NCI-H1092 (cell line): ENCODE measurements at places on chromosomes 12 and 14.
A peak's percentile ranks its signal among the peaks of the same experiment; 100 is the strongest.

DNA sequence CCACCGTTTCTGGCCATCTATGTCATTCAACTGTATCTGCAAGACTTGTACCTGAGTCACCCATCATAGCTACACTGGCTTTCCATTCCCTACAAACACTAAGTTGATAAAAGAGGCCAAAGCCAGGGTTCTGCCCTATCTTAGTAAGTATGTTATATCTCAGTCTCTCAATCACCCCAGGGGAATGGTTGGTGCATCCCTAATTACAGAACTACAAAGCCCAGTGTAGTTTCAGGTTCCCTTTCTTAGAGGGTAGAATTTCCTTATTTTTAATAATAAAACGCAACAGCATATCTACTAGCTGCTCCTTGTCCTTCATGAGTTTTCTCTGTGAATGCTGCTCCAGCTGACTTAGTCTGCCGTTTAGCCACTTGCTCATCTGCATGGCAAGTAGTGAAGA, 57.6 kb downstream of the ST8SIA1 start:
- DNase-seq, result no peak

DNA sequence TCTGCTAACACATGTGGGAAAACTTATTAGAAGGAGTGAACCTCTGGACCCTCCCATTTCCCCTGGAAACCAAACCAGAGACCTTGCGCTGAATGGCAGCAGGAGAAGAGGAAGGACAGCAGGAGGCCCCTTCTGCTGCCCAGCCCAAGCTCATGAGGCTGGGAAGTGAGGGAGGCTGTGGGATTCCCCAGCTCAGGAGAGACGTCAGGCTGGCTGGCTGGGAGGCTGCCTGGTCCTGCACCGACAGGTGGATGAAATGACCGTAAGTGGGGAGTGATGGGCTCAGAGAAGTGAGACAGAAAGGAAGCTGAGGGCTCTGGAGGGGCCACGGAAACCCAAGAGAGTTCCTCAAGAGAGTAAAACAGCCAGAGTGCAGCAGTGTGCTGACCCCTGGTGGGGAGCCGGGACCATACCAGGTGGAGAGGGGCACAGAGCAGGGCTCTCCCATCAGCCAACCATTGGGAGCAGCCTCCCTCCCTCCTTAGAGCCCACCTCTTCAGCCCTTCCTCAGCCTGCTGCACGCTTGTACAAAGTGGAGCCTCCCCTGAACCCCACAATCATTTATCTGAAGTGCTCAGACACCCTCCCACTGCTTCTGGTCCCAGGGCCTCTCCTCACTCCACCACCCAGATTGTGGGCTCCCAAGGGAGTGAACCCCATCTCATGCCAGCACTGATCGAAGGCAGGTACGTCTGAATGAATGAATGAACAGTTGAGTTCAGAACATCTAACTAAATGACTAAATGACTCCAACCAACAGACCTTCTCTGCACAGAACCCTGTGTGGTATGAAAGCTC, 14.0 kb downstream of the TAMALIN start:
- peak; percentile 19 for DNase-seq

- DNase-seq, result no peak
Measured at GRCh38 chr14:99928963-99929362, 135.8 kb downstream of the EML1 start.

GRCh38 chr14:42961509-42961908, 1354.8 kb downstream of the LRFN5 start:
- no peak for DNase-seq

DNA sequence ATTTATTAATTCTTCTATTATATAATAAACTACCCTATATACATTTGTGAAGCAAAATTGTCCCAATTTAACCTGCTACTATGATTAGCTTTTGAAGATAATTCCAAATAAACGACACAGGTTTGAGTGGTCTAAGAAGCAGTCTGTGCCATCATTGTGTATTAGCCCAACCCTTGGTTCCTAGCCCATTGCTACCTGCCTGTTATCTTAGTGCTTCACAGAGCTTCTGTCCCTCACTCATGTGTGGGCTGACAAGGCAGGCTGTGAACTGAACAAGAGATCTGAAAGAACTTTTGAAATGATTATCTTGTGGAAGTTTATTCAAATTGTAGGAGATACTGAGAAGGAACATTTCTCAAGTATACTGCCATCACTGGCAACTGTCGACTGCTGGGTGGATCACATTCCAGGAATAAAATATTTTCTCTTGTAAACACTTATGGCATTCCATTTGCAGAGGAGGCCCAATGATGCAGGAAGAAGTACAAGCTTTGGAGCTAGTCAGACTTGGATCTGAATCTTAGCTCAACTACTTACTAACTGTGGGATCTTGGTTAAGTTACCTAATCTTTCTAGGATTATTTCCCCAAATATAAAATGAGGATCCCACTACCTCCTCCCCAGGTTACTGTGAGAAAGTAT, 7.8 kb upstream of the MTERF2 start:
- no peak for DNase-seq

DNA sequence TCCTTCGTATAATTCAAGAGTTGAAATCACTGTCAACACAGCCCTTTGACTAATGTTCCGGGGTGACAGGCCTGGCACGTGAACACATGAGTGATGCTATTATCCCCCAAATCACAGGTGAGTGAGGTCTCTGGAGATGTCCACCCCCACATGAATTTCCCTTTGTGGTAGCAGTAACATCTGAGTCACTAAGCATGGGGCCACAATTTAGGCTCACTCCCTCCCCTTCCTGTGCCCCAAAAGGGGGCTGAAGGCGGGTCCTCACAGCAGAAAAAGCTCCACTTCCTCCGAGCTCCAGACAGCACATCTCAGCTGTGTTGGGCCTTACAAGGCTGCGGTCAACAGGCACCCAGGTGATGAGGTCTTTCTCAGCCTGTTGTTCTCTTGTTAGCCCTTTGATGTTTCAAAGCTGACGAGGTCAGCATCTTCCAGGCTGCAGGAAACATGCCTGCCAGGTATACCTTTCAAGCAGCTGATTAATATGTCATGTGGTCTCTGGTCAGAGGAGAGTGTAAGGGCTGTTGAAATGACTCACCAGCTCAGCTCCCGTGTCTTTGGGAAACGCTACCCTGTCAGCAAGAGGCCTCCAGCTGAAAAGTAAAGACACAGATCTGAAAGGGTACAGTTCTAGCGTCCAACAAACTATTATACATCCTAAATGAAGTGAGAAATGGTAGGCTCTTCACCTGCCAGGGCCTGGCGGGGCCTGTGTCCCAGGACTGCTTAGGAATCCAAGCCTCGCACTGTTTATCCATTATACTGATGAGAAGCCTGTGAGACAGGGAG, 107.3 kb downstream of the ZFP36L1 start:
- no peak for DNase-seq

DNA sequence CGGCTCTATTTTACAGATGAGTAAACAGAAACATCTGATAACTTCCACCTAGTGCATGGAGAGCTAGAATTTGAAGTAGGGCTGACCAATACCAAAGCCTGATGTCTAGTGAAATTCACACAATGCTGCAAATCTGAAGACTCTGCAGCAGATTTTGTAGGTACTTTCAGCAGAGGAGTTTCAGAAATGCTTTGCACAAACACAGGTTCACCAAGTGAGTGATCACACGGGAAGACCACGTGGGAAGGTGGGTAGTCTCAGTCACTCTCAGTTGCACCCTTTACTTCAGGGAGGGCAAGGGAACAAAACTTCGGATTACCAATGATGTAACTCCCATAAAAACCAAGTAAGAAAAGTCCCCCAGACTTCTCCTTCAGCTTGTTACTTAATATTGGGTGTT, 63.3 kb upstream of the DAAM1 start:
- DNase-seq, result no peak

DNA sequence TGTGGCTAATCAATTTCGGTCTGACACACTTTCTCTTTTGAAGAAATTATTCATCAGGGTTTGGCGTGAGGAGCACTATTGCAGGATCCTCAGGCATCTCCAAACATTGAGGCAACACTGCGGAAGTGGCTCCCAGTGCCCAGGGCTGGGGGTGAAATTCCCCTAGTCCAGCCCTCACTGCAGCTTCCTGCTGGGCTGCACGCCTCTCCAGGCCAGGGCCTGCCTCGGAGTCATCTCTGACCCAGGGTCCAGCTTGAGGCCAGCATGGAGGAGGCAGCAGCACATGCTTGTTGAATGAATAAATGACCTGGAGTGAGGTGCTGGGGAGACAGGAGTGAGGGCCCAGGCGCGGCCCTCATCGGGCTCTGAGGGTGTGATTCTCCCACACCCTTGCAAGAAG, 36.0 kb upstream of the TDRD9 start:
- DNase-seq, result no peak

- DNase-seq, result no peak
Measured at GRCh38 chr14:96051231-96051630, 12.1 kb downstream of the C14orf132 start.

GRCh38 chr12:96419576-96420276, 19.5 kb upstream of the CDK17 start:
- DNase-seq, result no peak

GRCh38 chr12:126727218-126728075, 1539.5 kb upstream of the TMEM132C start:
- DNase-seq, result no peak

DNA sequence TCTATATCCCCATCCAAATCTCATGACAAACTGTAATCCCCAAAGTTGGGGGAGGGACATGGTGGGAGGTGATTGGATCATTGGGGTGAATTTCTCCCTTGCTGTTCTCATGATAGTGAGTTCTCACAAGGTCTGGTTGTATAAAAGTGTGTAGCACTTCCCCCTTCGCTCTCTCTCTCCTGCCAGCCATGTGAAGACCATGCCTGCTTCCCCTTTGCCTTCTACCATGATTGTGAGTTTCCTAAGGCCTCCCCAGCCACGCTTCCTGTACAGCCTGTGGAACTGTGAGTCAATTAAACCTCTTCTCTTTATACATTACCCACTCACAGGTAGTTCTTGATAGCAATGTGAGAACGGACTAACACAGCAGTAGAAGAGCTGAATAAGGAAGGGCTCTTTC, 62.6 kb upstream of the VASH1 start:
- no peak for DNase-seq

GRCh38 chr14:23154964-23155587, 28.4 kb downstream of the SLC7A8 start:
- DNase-seq, result no peak

GRCh38 chr14:61662437-61663311, 32.6 kb upstream of the HIF1A start:
- no peak for DNase-seq

DNA sequence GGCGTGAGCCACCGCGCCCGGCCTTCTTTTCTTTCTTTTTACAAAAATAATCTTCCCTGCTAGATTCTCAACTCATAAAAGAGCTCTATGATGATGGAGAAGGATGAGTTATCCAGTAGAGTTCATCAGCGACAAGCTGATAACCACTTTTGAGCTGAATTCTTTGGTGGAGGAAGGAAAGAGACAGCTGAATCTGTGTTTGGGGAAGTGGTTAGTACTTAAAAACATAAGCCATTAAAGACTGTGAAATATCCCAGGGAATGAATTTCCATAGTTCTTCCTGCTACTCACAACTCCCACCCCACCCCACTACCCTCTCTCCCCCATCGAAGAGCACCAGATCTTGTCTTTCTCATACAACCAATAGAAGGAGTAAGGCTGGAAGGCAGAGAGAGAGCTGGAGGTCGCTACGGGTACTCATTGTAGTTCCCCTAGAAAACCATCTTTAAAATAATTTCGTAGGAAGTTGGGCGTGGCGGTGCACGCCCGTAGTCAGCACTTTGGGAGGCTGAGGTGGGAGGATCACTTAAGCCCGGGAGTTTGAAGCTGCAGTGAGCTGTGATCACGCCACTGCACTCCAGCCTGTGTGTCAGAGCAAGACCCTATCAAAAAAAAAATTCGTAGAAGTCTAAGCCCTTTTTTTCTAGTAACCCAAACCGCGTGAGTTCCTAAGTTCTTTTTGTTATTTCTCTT, 647 bp upstream of the ESPL1 start:
- no peak for DNase-seq

- DNase-seq, result no peak
Measured at GRCh38 chr12:92362785-92363184, 217.1 kb upstream of the BTG1 start.

GRCh38 chr14:95495538-95496025, 20.9 kb downstream of the SYNE3 start:
- no peak for DNase-seq

- DNase-seq, result no peak
Measured at GRCh38 chr14:93960108-93960475, 16.3 kb downstream of the ASB2 start.

DNA sequence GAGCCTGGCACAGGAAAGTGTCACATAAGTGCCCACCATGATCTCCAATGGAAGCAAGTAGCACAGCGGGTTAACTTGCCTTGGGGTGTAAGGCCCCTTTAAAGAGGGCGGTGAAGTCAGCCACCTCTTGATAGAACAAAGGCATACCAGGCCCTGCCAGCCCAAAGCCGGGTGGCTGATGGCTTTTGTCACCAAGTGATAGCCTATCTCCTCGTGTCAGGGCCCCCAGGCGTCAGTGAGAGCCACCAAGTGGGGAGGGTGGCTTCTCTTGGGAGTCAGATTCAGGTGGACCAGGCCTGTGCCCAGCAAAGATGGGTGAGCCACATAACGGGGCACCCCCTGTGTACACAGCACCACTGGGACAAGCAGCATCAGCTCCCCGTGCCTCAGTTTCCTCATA, 8.3 kb upstream of the MYL2 start:
- no peak for DNase-seq

GRCh38 chr12:58387199-58387598, 445.8 kb downstream of the ATP23 start:
- DNase-seq, result no peak

- no peak for DNase-seq
Measured at GRCh38 chr12:130981911-130982310, 28.2 kb downstream of the ADGRD1 start.

DNA sequence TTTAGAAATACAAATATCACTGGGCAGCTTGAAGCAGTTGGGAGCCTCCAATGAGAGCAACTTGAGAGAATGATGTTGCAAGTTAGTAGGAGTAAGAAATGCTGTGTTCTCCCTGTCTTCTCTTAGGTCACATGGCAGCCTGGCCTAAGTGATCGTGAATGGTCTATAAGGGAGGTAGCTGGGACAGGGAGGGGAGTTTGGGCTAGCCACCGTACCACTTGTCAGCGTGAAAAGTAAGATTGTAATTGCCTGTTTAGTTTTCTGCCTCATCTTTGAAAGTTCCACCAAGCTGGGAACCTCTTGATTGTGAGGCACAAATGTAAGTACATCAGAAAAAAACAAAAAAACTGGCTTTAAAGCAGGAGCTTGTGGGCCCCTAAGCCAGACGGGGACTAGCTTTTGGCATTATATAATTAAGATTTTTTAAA, 36.4 kb downstream of the MDM2 start:
- DNase-seq, result no peak

DNA sequence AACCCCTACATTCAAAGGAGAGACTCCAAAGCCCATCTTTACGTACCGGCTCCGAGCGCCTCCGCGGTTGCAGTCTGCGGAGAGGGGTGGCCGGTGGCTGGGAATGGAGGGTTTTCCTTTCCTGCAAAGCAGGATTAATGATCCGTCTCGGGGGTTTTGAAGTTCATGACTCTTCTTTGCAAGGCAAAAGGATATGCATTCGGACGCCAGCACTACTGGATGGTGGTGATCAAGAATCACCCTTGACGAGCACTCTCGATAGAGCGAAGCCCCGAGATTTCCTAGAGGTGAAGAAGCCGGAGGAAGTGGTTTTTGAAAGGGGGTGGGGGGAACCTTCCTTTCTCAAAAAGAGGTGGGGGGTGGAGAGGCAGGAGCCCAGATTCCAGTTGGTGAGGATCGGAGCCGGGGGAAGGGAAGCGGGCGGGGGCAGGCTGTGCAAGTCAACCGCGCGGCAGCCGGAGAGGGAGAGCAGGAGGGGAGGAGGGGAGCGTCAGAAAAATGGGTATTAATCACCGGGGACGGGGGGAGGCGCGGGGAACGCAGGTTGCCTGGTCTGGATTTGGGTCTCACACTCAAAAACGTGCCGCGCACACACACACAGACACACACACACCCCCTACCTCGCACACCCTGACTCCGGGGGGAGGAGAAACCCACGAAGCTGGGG, at the start of gene GRIN2B:
Gene GRIN2B (minus strand): TSS at position 307 of the 667 bp plus-strand sequence. CDS start 115,394 bp downstream, outside the sequence.
- no peak for DNase-seq
